ENCODE measurements at places on chromosomes 2 and 18.

GRCh38 chr2:218267259-218267658 lies 2.7 kb downstream of the AAMP start:
- DNase-seq, result no peak

GRCh38 chr18:79853993-79854364 lies 56.2 kb downstream of the KCNG2 start:
- no peak for DNase-seq

DNA sequence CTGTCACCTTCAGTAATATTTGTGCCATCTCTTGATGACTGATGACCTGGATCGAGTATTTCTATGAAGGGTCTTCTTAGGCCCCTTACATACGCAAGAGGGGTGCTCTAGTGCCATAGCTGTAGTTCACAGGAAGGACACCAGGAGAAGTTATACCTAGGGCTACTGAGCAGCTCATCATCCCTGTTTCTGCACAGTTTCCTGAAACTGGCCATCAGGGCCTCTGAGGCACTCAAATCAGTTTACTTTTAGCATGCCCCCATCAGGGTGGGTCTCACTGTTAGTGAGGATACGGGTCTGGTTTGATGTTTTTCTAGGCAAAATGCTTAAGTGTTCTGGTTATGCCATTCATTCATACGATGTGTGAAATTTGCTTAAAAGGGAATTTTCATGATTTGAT lies 20.0 kb upstream of the FBLN7 start:
- DNase-seq, result no peak

GRCh38 chr2:3300224-3300995 lies 77.2 kb downstream of the EIPR1 start:
- DNase-seq, result no peak

DNA sequence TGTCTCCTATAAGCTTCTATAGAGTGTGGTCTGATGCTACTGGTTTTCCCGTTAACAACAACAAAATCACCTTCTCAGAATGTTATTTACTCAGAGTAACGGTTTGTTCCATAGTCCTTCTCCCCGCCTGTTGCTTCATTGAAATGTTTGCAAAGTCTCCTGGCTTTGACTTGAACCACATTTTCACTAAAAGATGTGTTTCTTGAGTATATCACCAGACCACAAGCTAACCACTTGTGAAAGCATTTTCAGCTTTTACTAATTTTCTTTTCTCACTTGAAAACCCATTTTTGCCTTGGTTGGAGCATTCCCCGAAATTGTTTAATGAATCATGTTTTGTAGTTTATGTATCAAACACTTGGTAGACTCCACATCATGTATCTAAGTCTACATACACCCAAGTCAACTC lies 121.2 kb downstream of the DPP4 start:
- DNase-seq, result peak; percentile 15

GRCh38 chr2:225616848-225617247 lies 217.3 kb downstream of the NYAP2 start:
- no peak for DNase-seq

DNA sequence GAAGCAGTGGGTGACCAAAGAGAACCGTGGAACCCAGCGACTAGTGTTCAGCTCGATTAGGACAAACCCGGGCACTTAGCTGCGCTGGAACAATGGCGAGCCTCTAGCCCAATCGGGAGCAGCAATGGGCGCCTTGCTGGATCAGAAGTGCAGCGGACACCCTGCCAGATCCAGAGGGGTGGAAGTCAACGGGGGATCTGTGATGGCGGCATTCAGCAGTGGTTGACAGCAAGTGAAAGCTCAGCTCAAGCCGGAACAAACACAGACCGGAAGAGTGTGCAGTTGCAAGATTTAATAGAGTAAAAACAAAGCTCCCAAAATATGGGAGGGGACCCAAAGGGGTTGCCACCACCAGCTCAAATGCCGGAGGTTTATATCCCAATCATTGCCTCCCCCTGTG lies 478.7 kb upstream of the REG3G start:
- DNase-seq, result no peak

DNA sequence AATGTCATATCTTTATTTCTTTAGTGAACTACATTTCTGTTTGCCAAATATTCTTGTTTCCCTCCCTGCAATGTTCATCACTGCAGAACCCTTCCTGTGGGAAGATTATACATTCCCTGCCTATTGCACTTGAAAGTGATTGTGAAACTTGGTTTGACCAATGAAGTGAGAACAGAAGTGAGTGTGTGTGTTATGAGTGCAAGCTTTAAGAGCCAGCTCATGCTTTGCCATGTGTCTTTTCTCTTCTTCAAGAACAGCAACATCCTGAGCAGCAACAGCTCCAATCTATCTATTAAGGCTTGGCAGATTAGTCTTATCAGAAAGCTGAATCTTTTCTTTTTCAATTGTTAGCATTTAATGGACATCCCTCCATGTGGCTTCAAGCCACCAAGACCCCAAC lies 42.0 kb upstream of the UBE2E3 start:
- no peak for DNase-seq

- DNase-seq, result no peak
Measured at GRCh38 chr2:168519534-168520308, 63.6 kb downstream of the CERS6 start.
